ENCODE measurements at places on chromosomes 1 and 21.
A peak's percentile ranks its signal among the peaks of the same experiment; 100 is the strongest.

- no peak for DNase-seq
Observed at GRCh38 chr1:200206340-200206739, 178.8 kb downstream of the NR5A2 start.

GRCh38 chr1:9181176-9181906 is 52.4 kb upstream of the GPR157 start:
- peak; percentile 68 for DNase-seq

GRCh38 chr1:21704145-21704544 is 35.0 kb upstream of the RAP1GAP start:
- no peak for DNase-seq

DNA sequence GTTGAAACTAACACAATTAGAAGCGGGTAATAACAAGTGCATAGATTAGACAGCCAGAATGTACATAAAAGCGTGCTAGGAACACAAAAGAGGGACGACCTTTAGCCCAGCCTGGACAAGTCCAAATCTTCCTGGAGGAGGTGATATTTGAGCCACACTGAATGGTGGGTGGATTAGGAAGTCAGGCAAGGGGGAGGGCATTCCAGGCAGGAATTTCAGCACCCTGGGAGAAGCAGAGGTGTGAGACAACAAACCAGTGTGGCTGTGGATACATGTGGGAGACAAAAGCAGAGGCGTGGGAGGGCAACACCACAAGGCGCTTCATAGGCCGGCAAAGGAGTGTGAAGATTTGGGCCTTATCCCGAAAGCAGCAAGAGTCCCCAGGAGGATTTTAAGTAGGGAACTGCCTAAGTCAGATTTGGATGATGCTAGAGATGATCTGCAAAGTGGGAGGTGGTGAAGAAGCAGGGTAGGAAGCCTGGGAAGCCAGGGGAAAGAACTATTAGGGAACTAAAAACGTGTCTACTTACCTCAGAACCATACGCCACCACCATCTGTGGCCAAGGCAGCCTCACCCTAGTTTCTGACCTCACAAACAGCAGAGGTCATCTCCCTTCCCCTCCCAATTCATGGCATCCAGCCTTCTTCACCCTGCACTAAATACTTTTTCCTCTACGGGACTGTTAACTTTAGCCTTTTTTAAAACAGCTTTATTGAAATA is 81.8 kb downstream of the GLUL start:
- DNase-seq: no peak

DNA sequence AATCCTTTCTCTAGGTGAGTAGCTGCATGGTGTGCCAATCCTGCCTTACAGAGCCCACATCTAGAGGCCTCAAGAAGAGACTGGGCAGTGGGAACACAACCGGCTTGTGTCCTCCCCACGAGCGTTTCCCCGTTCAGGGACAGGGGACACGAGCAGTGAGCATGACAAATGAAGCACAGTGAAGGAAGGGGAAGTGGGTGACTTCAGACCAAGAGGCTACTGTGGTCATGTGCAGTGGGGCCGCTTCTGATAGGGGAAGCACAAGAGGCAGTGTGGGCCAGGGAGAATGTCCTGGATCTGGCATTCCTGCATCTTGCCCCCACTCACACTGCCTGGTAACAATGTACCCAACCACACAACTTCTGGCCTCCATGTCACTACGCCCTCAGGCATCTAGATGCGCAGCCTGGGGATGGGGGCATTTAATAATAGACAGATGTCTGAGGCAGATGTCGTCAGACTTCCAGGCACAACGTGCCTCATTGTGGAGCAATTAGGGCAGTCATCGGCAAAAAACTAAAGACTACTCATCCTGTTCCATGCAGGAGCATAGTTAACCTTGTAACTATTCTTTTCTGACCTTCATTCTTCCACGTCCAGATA is 155.6 kb upstream of the NBPF11 start:
- no peak for DNase-seq

- DNase-seq: no peak
Observed at GRCh38 chr1:84427250-84428188, 29.2 kb downstream of the DNASE2B start.

- no peak for DNase-seq
Observed at GRCh38 chr1:185998391-185998790, 264.2 kb downstream of the HMCN1 start.

DNA sequence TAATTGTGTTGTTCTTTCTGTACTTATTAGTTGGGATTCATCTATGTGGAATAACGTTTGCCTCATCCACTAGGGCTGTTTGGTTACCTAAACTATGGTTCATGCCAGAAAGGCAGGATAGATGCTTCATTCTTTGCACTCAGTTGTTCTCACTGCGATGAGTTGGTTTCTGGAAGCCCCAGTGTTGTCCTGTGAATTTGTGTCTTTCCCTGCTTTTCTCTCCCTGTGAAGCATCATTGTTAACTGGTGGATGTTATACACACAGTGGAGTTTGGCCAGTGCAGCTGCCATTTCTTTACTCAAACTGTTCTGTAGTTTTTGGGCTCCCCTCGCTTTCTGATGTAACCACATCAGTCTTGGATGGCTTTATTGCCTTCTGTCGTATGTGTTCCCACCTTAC is 143.6 kb upstream of the COL6A1 start:
- DNase-seq: no peak

DNA sequence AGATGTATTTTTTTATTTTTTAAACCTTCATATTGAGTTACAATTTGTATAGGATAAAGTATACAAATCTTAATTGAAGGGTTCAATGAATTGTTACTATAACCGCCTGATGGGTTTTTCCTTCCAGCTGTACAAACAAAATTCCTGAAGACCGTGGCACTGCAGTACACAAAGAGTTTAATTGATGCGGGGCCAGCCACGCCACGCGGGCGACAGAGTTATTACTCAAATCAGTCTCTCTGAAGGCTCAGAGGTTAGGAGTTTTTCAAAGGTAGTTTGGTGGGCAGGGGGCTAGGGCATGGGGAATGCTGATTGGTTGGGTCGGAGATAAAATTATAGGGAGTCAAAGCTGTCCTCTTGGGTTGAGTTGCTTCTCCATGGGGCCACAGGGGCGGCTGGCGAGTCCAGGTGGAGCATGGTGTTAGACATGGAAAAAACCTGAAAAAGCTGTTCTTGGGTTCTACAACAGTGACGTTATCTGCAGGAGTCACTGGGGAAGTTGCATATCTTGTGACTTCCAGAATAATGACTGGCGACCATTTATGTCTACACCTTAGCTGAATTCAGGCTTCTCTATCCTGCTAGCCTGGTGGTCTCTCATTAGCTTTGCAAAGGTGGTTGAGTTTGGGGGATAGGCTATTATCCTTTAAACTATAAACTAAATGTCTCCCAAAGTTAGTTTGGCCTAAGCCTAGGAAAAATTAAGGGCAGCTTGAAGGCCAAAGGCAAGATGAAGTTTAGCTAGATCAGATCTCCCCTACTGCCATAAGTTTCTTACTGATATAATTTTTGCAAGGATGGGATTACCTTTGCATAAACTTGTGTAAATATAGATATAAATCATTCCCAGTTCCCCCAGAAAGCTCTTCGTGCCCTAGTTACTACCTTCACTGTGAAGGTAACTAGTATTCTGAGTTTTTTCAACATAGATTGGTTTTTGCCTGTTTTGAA is 13.0 kb upstream of the TMEM9 start:
- DNase-seq: no peak

DNA sequence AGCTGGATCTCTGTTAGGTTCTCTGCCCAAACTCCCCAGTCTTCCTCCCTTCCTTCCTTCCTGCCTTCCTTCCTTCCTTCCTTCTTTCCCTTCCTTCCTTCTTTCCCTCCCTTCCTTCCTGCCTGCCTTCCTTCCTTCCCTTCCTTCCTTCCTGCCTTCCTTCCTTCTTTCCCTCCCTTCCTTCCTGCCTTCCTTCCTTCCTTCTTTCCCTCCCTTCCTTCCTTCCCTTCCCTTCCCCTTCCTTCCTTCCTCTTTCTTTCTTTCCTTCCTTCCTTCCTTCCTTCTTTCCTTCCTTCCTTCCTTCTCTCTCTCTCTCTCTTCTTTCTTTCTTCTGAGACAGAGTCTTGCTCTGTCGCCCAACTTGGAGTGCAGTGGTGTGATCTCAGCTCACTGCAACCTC is 8.7 kb upstream of the LSM10 start:
- no peak for DNase-seq

DNA sequence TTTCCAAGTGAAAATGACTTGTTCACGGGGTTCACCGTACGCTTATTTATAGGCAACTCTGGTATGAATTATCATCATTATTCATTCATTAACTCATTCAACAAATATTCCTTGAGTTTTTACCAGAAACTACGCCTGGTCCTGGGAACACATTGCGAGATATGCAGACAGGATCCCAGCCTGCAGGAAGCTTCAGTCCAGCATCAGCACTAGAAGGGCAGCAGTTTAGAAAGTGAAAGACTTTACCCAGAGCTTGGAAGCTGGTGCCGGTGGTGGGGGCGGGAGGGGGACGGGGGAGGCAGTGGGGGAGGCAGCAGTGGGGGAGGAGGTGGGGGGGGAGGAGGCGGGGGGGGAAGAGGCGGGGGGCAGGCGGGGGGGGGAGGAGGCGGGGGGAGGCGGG is 55.9 kb downstream of the SETD4 start:
- no peak for DNase-seq

DNA sequence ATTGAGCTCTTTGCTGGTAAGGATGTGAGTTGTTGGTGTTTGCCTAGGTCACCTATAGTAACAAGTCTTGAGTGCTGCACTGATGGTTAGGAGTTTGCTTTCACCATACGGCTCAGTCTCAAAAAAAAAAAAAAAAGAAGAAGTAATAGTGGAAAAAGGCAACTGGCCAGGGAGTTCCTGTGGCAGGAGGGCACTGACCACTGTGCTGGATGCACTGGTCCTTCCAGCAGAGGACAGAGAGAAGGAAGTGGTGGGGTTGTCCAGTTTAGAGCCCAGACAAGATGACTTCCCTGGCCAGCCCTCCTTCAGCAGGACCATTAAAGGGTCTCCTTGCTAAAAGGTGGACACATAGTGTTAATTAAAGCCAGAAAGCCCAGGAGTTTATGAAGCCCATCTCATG is 11.9 kb upstream of the PTCH2 start:
- DNase-seq: no peak

DNA sequence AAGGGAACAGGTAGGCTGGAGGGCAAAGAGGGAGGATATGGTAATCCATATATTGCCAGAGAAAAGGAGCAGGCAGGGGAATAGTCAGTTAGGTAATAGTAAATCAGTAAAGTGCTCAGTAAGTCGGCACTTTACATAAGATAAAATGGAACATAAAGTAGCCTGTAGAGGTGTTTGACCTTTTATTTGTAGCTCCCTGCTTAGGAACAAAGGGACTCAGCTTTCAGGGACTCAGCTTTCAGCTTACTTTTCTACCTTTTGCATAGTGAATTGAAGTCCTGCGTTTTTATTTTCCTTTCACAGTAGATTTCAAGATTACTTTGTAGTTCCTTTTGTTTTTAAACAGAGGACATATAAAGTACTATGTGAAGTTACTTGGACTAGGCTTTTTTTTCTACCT is 87.3 kb downstream of the ITSN1 start:
- DNase-seq: no peak

GRCh38 chr1:8115769-8116167 is 89.7 kb upstream of the ERRFI1 start:
- no peak for DNase-seq

- no peak for DNase-seq
Observed at GRCh38 chr1:185896863-185897262, 162.7 kb downstream of the HMCN1 start.

DNA sequence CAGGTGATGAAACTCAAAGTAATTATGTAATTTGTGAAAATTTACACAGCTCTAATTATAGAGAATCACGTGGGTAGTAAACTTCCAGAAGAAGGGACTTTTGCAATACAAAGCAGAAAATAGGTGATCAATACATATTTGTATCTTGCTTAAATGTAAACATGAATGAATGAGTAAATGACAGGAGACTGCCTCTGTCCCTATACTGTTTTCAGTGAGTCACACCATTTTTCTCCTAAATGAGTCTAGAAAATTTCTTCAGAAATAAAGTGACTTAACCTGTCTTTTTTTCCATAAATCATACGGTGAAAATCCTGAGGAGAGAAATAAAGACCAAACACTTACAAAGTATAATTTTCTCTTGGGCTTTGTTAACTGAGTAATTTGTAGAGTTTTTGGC is 11.9 kb downstream of the RAP1A start:
- no peak for DNase-seq

GRCh38 chr21:46295177-46295770 is 9.1 kb downstream of the YBEY start:
- no peak for DNase-seq

- DNase-seq: no peak
Observed at GRCh38 chr1:154666051-154666790, 58.2 kb upstream of the ADAR start.

DNA sequence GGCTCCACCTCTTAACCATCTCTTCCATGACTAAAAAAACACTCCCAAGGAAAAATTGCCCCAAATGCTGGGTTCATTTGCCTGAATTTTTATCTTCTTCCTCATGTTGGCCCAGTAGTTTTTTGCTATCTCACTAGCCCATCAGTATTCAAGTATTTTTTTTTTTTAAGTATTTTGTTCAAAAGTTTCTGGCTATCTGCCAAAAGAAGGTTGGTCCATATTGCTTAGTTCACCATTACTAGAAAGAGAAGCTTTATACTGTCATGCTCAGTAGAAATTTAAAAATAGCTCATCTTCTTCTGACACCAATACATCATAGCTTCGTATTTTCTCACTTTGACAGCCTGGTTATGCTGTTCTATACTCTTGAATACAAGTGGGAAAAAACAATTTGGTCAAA is 41.0 kb upstream of the PDE9A start:
- no peak for DNase-seq

GRCh38 chr1:41566969-41567368 is 82.5 kb upstream of the EDN2 start:
- DNase-seq: no peak
